ENCODE measurements at places on chromosomes 5 and 9. TPM values are rescaled to one million over a fixed set of nuclear protein-coding genes. Genes with fewer than 3 reads are reported as not detected.
A peak's percentile ranks its signal among the peaks of the same experiment; 100 is the strongest.

GRCh38 chr5:88659529-88660263, 223.3 kb downstream of the MEF2C start:
- no peak overlapping the region for H3K27ac ChIP-seq
- H3K27me3 ChIP-seq, result peaks cover 43% of the 10 kb centered on the region
- no peak for DNase-seq

- H3K27me3 ChIP-seq, result no peaks in the 10 kb centered on the region
- DNase-seq, result peak; percentile 37
- no peak overlapping the region for H3K4me3 ChIP-seq
- no peaks in the 10 kb centered on the region for H3K36me3 ChIP-seq
- H3K4me1 ChIP-seq, result no peaks in the 10 kb centered on the region
These were observed 294.9 kb downstream of the MED10 start for GRCh38 chr5:6083311-6083978.

GRCh38 chr9:110130791-110131416, 77.1 kb downstream of the C9orf152 start:
- no peak overlapping the region for H3K27ac ChIP-seq
- no peak overlapping the region for H3K4me3 ChIP-seq

DNA sequence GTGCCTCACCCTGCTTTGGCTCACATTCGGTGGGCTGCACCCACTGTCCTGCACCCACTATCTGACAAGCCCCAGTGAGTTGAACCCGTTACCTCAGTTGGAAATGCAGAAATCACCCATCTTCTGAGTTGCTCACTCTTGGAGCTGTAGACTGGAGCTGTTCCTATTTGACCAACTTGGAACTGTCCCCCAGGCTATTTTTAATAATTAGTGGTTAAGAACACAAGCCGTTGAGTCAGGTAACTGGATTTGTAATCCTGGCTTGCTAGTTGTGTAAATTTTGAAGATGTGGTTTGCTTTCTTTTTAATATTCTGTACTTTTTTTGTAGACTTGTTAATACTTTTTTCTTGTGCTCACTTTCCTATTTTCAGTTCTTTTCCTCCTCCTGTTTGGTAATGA, 81.2 kb downstream of the CNTLN start:
- DNase-seq, result no peak
- H3K27ac ChIP-seq, result no peak overlapping the region
- H3K4me1 ChIP-seq, result no peaks in the 10 kb centered on the region
- H3K27me3 ChIP-seq, result no peaks in the 10 kb centered on the region

The TBC1D13 gene
- total RNA-seq, result 15.6 TPM
